COR-L47 (cell line): ENCODE measurements at places on chromosomes 13 and 19.

DNA sequence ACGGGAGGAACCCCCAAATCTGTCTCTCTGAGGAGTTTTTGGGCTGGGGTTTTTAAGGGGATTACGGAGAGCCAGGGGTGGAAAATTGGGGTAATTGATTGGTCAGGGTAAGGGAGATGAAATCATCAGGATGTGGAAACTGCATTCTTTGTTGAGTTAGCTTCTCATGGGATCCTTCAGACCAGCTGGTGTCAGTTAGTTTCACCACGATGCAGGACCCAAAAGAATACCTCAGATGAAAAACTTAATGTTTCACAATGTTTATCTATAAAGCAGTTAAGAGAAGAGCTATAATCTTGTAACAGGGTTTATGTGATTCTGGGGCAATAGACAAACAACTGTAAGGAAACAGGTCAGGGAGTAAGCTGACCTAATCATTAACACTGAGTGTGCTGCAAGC, 230.8 kb downstream of the POU4F1 start:
- no peak for DNase-seq

DNA sequence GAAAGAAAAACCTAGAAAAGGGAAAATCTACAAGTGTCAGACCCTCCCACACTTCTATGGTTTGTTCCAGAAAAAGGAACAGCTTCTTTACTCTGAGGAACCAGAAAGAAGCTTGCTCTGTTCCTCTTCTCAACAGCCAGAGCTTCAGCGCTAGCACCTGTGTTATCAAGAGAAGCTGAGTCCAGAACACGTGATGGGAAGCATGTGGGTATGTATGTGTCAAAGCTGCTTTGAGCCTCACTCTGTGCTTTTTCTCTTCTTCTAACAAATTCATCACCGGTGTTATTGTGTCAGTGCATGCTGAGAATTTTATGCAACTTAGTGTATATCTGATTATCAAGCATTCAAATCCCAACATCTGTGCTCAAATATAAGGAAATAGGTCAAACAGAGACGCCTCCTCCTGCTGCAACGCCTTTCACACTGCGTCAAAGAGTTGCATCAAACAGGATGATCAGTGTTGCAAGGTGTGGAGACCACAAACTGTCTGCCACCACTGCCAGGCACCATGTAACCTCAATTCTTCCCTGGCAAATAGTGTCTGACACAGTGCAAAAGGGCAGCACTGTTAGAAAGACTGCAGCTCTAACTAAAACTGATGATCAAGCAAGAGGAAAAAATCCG, 83.9 kb downstream of the LRRC63 start:
- DNase-seq: no peak

GRCh38 chr13:28586439-28587173, 72.3 kb upstream of the POMP start:
- DNase-seq: no peak

DNA sequence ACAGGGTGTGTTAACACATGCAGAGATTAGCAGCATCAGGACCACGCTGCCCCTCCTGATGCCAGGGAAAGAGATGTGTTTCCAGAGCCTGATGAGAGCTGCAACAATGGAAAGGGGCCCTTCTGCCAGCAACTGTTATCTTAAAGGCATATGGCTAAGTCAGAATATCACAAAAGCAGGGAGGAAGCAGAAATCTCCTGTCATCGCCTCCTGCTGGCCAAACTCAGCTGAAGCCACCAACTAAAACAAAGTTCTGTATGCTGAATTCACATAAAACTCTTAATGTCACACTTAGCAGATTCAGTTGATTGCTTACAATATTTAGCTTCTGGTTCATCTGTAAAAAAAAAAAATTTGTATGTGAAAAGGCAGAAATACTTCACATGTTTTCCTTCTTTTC, 178.2 kb downstream of the GPC5 start:
- DNase-seq: no peak

- DNase-seq: no peak
These were observed 1.8 kb downstream of the FXYD7 start for GRCh38 chr19:35144600-35145436.

- no peak for DNase-seq
These were observed 11.0 kb upstream of the EPSTI1 start for GRCh38 chr13:43003010-43003409.

GRCh38 chr13:90594681-90595080, 752.8 kb upstream of the MIR17HG start:
- no peak for DNase-seq

- no peak for DNase-seq
These were observed 633 bp downstream of the SPHK2 start for GRCh38 chr19:48619692-48620585.

- no peak for DNase-seq
These were observed 27.7 kb upstream of the CYSLTR2 start for GRCh38 chr13:48626077-48626449.

DNA sequence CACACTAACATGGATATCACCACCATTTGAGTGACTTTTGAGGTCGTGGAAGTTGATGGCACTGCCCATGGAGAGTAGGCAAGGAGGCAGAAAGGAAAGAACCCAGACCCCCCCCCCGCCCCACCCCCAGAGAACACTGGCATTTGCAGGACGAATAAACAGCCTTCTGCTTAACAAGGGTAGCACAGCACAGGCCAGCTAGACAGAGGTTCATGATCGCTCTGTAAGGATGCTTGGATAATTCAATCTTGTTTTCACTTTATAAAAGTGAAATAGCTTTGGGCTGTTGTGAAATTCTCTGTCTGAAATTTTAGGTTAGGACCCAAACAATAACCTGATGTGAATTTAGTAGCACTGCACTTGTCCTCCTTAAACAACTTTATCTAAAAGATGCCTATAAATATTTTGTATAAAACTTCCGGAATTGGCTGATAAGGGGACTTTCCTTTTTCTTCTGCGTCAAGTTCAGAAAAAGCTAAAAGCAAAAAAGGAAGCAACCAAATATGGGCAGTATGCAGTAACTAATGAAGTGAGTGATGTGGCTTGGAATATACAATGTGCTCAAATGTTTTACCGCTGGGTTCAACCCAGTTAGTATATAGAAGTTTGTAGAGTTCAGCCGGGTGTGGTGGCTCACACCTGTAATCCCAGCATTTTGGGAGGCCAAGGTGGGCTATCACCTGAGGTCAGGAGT, 163.7 kb downstream of the SHISA2 start:
- no peak for DNase-seq

DNA sequence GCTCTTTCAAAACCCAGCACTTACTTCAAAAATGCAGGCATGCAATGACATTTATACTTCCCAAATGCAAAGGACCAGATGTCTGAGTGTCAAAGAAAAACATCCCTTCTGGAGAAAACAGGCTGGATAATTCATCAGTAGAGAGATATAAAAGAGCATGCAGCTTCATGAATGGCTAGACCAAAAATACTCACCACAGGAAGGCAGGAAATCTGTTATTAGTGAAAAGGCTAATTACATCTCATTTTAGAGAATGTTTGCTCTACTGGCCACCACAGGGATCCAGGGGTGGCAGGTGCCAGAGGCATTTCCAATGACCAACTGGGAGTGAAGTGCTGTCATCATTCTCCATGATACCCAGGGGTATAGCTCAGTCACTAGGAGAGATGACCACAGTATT, 106.5 kb downstream of the LHFPL6 start:
- DNase-seq: peak; percentile 96

DNA sequence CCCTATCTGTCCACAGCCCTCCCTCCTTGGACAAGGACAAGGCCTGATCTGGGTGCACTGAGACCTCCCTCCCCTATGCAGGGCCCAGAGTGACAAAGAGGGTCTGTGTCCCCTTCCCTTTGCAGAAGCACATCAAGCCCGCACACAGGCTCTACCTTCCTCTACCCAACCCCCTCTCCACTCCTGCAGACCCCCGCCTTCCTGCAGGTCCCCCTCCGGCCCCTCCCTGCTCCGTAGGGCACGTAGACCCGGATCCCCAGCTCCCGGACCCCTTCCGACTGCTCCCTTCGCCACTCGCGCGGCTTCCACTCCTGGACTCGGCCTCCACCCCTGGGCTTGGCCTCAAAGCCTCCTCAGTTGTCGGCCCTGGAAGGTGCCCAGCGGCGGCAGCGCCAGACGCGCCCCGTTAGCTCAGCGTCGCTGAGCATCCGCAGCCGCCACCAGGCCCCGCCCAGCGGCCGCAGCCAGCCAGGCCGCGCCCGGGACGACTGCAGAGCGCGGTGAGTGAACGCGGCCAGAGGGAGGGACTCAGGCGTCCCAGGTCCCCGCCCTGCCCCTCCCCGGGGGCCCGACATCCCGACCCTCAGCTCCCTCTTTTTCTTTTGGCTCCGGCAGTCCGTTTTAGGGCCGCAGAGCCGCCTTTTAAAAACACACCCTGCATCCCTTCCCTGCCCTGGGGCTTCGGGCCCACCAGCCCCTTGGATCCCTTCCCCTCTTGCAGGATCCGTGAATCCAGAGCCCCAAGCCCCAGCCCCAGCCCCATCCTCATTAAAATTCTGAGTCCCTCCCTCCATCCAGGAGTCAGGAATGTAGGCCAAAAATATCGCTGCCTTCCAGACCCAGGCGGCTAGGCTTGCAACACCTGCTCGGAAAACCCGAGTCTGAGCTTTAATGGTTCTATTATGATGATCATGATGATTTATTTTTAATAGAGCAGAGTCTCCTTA, 1.5 kb upstream of the MYADM start:
- DNase-seq: no peak

- no peak for DNase-seq
These were observed 276 bp downstream of the ALG11 start for GRCh38 chr13:52012512-52012836.

DNA sequence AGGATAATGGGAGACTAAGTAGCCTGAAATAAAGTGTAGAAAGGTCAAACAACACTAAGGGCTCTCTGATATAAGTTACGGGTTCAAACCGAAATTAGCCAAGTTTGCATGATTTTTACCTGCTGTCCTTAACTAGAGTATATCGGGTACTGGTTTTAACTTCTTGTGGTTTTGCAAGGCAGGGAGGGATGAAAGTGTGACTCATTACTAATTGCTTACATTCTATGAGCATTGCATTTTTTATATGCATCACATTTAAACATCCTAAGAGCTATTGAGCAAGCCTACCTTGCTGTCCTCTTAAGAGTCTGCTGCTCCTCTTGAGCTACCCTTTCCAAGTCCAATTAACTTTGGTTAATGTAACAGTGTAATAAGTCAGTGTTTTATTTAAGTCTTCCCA, 415.4 kb downstream of the SLITRK5 start:
- DNase-seq: no peak

DNA sequence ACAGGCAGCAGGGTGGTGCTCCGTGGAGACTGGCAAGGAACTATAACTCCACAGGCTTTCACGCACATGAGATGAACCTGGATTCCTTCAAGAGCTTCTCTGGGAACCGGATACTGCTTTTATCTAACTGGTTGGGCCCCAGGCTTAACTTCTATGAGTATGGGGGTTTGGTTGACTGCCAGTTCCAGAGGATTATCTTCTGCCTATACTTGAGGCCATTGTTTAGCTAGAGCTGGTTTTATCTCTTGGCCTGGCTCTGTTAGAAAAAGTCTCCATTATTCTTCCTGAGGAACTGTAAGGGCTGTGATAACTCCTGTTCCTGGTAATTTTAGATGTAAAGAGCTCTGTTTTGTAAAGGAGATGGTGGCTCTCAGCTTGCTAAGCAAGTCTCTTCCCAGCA, 40.9 kb downstream of the ZNF846 start:
- no peak for DNase-seq

GRCh38 chr19:24073807-24074206, 13.2 kb upstream of the ZNF254 start:
- DNase-seq: no peak

DNA sequence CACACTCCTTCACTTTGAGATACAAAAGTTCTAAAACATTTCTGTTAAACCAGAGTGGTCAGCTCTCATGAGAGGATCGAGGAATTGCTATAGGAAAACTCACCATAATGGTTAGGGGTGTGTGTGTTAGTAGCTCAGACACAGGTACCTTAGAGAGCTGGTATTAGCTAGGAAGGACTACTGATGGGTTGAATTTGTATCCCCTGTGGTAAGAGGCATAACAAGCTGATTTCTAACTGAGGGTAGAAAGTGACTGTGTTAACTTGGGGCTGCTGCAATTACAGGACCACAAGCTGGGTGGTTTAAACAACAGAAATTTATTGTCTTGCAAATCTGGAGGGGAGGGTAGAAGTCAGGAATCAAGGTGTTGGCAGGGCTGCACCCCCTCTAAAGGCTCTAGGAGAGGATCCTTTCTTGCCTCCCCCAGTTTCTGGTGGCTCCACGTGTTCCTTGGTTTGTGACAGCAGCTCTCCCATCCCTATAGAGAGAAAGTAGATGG, 17.4 kb downstream of the LEUTX start:
- DNase-seq: no peak

DNA sequence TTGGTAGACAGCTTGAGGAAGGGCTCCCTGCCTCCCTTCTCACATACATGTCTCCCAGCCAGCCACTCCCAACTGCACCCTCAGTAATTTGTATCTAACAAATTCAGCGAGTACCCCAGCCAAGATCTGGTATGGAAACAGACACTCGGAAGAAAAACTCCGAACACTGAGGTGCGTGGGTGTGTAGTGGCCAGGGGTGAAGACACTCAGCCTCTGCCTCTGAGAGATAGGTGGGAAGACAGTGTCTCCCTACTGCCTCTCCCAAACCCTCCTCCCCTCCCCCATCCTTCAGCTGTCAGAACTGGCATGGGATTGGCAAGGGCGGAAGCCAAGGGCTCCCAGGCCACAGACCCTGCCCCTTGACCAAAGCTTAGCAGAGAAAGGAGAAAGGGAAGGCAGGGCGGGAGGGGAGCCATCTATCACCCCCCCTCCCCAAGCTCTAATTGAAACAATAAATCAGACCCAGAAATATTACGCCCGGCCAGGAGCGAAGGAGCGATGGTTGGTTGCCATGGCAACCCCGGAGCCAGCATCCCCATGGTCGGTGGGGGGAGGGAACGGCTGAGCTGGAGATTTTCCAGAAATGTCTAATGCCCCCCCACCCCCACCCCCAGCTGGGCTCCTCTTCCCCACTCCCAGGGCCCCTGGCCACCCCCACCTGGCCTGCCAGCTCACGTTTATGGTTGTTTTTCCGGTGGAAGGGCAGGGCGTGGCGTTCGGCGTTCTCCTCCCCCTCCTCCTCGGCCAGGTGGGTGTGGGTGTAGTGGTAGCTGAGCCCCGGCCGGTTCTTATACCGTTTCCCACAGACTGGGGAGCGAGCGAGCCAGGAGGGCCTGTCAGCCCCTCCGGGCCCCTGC, 7.0 kb downstream of the DPF1 start:
- DNase-seq: no peak

DNA sequence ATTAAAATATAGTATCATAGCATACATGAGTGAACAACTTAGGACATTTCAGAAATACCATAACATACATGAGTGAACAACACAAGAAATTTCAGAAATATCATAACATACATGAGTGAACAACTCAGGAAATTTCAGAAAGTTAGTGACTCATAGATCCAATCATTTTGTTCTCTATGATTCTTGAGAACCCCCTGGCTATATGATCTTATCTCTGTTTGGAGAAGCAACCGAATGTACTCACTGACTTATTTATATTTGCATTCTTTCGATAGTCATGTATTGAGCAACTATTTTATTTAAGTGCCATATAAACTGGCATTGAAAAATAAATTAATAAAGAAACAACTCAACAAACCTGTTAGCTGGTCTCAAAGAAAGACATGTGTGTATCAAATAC, 251.1 kb downstream of the EFNB2 start:
- DNase-seq: no peak

- DNase-seq: no peak
These were observed 30.5 kb downstream of the STK24 start for GRCh38 chr13:98546402-98546801.

- peak; percentile 89 for DNase-seq
These were observed at the start of the genes GPALPP1 and NUFIP1 for GRCh38 chr13:44989071-44989889. TSS of gene GPALPP1 (plus strand) at chr13:44989538. CDS start at chr13:44989655, 117 bp downstream. TSS of gene NUFIP1 (minus strand) at chr13:44989471. CDS start at chr13:44989436, 35 bp downstream.
